NCI-H345 (cell line): ENCODE measurements at places on chromosomes 4 and X.

- DNase-seq = no peak
Observed at GRCh38 chrX:69210581-69210980, 45.3 kb upstream of the PJA1 start.

GRCh38 chr4:178738026-178738425 lies 1295.8 kb upstream of the AGA start:
- DNase-seq = no peak

DNA sequence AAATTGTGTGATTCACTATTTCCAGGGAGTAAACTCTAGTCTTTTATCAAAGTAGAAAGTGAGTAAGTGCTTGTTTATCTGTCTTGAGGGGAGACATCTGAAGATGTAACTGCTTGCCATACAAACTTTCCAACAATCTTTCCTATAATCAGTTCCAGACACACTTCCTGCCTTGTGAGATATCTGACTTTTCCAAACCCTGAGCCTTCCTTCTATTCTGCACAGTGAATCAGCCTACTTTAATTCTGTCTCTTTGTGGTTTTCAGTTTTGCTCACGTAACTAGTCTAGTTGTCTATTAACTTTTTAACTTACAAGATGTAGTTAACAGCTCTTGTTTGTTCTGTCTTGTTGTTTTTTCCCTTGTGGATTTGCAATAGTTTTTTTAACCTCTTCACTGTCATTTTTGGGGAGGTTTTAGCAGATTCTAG lies 947.8 kb downstream of the C4orf33 start:
- DNase-seq = no peak

- DNase-seq = no peak
Observed at GRCh38 chr4:963276-964225, 9.8 kb downstream of the DGKQ start.
